ENCODE measurements at places on chromosomes 11 and 22.

DNA sequence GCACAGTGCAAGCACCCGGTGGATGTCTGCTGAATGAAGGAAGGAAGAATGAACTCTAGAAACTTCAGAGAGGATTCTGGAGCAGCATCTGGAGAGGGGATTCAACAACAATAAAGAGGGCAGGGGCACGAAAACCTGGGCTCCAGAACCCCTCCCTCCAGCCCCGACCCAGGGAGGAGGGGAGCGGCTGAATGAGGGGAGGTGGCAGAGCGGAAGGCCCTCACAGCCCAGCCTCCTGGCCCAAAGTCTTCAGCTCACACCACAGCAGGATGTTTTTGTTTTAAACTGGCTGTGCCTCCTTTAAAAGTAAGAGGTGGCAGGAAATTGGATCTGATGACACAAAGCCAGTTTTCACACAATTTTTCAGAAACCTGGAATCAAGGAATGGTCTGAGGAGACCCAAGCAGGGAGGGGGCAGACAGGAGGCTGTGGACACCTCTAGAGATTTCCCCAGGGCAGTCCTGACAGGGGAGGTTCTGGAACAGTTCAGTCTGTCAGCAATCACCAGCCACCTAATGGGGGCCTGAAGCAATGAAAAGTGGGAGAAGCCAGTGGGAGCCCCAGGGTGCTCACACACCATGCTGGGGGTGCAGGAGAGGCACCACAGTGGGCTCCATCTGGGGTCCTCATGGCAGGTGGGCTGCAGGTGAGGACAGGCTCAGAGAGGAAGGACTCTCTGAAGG, 44.4 kb upstream of the TCF20 start:
- no peak for DNase-seq

GRCh38 chr22:40593460-40594273, 42.9 kb downstream of the MRTFA start:
- no peak for DNase-seq

GRCh38 chr22:44424867-44425693, 73.0 kb downstream of the RTL6 start:
- no peak for DNase-seq

DNA sequence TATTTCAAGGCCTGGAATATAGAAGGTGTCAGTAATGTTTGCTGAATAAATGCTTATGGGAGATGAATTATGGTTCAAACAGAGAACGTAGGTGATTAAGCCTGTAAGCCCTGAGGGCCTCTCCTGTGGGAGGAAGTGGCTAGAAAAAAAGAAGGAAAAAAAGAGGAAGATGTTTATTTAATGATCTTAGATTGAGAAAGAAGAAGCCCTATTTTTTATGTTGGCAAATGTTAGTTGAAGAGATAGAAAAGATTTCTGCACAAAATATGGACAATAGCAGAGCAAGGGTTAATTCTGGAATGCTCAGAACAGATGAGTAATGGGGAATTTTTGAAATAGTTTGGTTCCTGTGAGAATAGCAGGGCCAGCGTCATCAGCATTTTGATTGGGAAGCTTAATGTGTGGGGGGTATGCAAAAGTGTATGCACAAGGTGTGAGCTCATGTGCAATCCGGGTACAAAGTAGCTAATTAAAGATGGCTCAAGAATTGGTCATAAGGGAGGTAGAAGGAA, 95.7 kb downstream of the TEAD1 start:
- DNase-seq, result no peak

DNA sequence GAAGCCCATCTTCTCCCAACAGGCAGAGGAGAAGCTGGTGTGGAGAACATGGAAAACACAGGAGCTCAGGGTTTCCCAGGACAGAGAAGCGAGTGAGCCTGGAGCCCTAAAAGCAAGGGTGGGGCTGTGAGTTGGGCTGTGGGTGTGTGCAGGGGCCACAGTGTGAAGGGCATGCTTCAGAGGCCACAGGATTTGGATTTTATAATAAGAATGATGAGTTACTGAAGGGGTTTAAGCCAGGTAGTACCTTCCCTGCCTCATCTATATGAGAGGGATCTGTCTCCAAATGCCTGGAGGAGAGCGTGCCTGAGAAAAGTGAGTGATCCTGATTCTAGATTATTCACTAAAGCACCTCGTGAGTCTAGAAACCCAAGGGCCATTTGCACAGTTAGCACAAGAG, 106.8 kb downstream of the VPREB1 start:
- DNase-seq, result no peak

DNA sequence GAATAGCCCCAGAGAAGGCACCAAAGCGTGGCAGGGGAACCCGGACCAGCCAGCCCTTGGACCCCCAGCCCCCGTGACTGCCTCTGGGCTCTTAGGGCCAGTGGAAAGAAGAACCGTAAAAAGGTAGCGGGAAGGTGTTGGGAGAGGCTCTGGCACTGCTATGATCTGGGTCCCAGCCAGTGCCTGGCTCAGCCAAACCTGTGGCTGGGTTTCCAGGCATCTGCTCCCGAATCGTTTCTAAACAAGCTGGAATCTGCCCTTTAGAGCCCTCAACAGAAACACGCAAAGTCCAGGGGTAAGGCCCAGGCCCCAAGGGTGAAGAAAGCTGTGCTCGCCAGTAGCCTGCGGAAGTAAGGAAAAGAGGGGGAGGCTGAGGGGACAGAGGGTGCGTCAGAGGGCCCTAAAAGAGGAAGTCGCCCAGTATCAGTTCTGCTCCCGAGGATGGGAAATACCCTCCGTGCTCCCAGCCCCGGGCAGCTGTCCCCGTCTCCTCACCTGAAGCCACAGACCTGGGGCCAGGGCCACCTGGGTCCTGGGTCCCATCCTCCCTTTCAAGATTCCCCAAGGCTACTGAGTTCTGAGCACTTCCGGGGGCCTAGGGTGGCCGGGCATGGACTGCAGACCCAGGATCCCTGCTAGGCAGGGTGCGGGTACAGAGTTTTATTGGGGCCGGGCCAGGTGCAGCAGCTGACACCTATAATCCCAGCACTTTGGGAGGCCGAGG, 24.7 kb downstream of the IL10RA start:
- no peak for DNase-seq

- DNase-seq, result peak; percentile 44
Observed at GRCh38 chr11:62124186-62125113, 639 bp downstream of the INCENP start.

DNA sequence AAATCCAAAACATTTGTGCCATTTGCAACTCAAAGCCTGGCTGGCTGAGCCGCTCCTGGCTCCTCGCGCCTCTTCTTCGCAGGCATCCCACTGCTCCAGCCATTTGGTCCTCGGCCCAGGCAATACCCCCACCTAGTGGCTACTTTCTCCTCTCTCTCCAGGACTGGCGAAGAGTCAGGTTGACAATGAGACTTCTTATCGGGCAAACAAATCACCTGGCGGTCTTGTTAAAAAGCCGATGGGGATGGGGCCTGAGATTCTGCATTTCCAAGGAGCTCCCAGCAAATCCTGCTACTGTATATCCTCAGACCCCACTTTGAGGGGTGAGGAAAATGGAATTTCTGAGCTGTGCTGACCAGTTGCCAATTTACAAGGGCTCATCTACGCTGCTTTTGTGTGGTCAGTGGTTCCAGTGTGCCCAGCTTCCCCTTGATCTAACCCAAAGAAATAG, 89.0 kb downstream of the ISX start:
- DNase-seq, result peak; percentile 53

GRCh38 chr11:68528630-68529029, 68.1 kb downstream of the PPP6R3 start:
- DNase-seq, result no peak

- no peak for DNase-seq
Observed at GRCh38 chr11:43955381-43956118, 13.1 kb downstream of the C11orf96 start.

DNA sequence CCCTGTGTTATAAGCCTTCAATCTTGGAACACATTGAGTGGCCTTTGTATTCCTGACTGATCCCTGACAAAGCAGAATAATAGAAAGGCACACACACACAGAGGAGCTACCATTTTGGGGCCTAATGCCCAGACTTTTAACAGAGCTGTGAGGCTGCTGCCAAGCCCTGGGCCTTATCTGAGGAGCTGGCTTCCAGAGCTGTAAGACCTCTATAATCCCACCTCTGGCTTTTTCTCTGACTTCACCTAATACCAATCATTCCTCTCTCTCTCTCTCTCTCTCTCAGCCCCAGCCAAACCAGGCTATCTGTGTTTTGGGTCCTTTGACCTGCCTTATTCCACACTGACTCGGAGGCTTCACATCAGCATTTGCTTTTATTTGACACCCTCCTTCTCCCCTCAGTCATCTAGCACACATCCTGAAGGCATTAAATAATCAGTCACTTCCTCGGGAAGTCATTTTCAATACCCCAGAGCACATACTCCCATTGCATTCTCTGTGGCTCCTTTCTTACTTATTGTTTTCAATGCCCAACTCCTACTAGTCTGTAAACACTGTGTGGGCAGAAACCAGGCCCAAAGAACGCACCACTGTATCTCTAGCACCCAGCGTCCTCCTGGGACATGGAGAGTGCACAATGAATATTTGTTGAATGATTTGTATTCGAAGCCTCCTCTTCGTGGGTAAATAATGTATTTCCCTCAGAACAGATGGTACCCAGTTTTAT, 21.2 kb upstream of the TRIM44 start:
- DNase-seq, result no peak

- DNase-seq, result no peak
Observed at GRCh38 chr11:60145677-60146076, 37.2 kb downstream of the MS4A6A start.

- DNase-seq, result no peak
Observed at GRCh38 chr22:35905894-35906293, 122.7 kb downstream of the RBFOX2 start.

DNA sequence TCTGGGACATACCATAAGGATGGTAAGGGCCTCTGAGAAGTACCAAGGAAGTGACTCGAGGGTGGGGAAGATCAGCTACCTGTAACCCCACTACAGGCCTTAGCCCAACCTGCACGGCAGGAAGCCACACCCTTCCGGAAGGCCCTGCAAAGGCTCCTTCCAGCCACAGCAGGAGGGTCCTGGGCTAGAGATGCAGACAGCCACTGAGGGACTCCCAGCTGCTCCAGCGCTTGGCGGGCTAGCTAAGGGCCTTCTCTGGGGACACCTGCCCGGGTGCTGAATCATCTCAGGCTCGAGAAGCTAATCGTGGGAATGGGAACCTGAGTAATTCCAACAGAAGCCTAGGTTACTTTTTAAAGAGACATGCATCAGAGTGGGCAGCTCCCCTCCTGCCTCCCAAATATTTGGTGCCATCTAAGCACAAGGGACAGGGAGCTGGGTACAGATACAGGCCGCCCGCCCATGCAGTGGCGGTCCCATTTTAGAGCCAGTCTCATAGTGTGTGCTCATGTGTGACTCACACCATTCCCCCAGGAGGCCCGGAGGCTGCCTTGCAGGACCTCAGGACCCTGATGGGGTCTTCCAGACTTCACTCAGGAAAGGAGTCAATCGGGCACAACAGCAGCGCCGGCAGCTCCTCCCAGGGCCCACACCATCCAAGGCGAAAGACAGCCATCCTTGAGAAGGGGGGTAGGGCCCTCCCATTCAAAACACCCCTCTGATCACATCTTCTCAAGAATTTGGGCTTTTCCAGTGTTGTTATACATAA, 8.0 kb downstream of the MYH9 start:
- DNase-seq, result no peak

- DNase-seq, result no peak
Observed at GRCh38 chr22:49595465-49596078, 232.1 kb downstream of the BRD1 start.

DNA sequence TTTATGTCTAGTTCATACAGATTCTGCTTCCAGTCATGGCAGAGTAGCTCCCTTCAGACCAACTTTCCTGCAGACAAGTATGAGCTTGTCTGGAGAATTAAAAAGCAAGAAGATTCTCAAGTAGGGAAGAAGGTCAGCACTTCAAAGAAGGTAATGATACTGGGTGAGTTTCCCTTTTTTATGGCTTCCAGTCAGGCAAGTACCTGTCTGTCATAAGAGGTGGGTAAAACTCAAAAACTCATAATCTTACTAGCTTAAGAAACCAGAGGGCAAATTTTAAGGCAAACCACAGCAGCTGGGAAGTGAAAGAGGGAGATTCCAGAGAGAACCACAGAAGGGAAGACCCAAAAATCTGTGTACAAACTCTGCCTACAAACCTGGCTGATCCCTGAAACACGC, 54.2 kb downstream of the DENND5A start:
- DNase-seq, result no peak

- DNase-seq, result no peak
Observed at GRCh38 chr11:77109236-77110019, 6.8 kb downstream of the OMP start.

All from liver (tissue), 10 donors.